GM12891 (cell line): ENCODE measurements at places on chromosomes 7 and 10.

DNA sequence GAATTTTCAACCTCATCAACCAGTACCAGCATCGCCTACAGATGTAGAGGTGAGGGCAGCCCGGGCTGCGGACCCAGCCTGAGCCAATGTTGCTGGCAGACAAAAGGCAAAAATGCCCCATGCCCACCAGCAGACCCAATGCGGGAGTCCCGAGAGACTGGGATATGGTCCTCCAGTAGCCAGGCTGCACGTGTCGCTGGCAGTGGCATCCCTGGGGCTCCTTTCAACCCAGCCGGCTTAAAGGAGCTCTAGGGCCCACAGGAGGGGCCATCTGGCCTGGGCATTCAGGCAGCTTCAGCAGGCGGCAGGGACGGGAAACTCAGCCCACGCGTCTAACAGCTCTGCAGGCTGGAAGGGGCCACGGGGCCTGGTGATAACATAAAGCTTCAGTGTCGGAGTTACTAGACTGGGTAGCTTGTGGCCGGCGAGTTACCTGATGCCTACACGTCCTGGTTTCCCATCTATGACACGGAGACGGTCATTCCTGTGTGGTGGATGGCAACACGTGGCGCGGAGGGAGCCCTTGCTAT is 70.7 kb downstream of the PROSER2 start:
- no peak for DNase-seq

- peak; percentile 14 for DNase-seq
Measured at GRCh38 chr7:142496545-142496991, 238.7 kb upstream of the PRSS58 start.

GRCh38 chr10:128549101-128549608 is 422.9 kb upstream of the MKI67 start:
- no peak for DNase-seq

GRCh38 chr10:89600041-89600440 is 45.0 kb downstream of the PANK1 start:
- DNase-seq: no peak

DNA sequence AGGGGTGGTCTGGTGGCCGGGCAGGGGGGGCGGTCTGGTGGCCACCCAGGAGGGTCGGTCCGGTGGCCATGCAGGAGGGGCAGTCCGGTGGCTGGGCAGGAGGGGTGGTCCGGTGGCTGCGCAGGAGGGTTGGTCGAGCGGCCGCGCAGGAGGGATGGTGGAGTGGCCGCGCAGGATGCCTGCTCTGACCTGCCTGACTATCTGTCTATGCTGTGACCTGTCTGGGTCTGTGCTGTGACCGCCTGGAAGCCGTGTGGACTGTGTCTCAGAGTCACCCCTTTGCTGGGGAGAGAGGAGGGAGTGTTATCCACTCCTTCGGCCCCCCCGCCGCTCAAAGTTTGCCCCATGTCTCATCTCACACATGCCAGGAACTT is 113.2 kb downstream of the ACTR3B start:
- no peak for DNase-seq

DNA sequence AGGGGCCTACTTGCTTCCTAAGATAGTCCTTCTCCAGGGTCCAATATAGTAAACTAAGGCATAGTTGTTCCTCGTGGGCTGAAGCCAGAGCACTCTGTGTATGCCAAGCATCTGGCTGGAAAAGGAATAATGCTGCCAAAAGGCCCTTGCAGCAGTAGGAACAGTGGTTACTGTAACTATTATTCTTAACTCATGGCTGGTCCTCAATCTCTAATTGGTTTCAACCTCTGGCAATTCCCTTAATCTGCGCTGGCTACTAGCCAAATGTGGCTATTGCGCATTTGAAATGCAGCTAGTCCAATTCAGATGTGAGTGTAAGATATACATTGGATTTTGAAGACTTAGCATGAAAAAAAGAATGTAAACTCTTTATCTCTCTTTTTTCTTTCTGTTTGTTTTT is 27.8 kb upstream of the LBX1 start:
- no peak for DNase-seq

DNA sequence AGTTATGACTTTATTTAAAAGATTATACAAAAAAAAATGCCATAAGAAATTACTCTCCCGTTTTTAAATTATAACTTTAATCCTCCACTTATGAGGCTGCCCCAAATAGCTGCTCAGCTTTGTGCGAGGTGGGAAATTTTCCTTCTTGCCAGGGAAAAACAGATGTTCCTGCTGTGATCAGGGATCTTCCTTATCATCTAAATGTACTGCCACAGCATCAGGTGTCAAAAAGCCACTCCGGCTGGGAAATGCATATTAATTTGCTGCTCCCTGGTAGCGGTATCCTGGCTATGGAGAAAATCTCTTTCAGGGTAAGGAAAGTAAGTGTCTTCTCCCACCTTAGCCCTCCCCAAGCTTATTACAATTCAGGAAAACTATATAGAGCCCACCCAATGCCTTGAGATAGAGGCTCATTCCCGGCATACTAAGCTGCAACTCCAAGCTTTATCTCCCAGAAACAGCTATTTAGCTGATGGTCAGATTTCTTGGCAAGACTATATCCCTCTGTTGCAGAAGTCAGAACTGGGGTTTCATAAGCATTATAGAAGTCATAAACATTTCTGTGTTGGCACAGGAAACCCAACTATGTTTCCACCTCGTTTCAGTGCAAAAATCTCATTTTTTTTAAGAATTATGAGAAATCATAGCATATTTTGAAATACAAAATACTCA is 360.4 kb downstream of the PARD3 start:
- DNase-seq: no peak

DNA sequence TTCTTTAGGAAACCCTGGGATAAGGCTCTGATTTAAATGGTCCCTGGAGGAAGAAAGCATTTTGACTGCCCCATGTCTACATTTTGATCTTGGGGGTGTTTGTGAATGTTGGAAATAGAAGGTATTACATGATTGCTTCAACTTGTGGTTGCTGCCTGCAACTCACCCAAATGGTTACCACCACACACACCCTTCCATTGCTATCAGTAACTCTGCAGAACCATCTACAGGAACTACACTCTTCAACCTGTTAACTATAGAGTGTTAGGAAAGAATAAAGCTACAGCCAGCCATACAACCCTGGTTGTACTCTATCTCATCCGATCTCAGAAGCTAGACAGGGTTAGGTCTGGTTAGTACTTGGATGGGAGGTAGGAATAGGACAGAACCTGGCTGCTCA is 71.2 kb downstream of the APBB1IP start:
- no peak for DNase-seq

- no peak for DNase-seq
Measured at GRCh38 chr10:118792526-118792925, 37.8 kb upstream of the CACUL1 start.

GRCh38 chr10:31782701-31783100 is 145.9 kb downstream of the ARHGAP12 start:
- DNase-seq: no peak

DNA sequence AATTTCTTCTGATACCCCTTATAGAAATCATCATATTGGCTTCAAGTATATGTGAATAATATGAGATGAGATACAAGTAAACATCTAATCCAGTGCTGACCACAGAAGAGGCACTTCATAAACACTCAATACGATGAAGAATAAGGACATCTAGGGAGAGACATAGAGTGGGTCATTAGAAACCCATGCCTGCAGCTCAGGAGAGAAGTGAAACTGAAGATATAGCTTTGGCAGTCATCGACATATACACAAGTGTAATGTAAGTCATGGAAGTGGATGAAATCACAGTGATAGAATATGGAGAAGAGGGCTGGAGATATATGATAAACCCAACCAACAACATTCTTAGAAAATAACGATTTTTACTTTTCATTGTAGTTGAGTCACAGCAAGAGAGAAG is 665.0 kb downstream of the PARD3 start:
- DNase-seq: no peak

- DNase-seq: no peak
Measured at GRCh38 chr7:131413711-131414110, 86.0 kb downstream of the MKLN1 start.

DNA sequence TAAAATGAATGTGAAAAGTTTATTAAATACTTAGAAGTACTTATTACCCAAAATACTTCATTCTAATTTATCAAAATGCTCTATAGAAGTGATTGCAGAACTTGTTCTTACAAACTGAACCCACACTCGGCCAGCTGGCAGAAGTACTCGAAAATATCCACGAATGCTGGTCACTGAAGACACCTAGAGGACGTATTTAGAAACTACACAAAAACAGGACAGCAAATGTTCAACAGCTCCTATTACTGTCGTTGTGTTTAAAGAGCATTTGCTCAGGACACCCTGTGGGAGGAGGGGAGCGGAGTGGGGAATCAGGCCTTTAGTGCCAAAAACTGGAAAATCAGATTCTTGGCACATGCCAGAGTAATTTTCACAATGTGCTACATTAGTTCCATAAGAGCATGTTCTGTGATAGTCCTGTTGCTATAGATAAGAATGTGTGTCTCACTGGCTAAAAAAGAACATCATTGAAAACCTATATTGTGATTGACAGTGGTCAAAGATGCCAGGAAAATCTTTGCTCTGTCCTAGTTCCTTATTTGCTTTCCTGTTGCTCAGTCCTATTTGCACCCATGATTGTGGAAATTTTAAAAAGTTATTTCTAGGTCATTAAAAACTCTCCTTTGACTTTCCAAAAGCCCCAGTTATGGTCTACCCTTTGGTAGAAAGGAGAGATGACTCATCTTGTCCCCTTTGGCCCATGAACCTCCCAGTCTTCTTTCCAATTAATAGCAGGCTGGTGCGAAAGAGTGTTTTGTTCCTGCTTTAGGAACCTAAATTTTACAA is 49.0 kb upstream of the NRBF2 start:
- DNase-seq: peak; percentile 17

DNA sequence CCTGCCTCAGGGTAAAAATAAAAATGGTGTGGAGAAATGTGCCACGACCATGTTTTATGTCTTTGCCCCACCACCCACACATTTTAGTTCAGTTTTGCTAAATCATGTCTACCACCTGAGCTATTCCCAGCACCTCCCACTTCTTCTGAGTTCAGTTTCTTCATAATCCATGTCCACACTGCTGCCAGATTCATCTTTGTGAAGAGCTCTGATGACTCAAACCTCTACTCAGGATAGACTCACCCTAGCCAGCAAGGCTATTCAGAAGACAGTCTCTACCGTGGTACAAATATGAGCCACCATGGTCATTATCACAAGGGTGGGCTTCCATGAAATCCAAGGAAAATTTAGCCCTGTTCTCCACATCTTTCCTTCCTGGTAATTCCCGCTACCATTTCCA is 231.1 kb upstream of the PRKCQ start:
- no peak for DNase-seq

DNA sequence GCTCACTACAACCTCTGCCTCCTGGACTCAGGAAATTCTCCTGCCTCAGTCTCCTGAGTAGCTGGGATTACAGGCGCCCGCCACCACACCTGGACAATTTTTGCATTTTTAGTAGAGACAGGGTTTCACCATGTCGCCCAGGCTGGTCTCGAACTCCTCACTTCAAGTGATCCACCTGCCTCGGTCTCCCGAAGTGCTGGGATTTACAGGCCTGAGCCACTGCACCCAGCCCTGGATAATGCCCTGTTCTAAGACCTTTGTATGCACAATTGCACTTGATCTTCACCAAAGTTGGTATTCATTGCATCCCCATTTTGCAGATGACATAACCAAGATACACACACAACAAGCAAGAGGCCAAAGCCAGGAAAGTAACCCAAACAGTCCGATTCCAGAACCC is 97.7 kb upstream of the CARD11 start:
- no peak for DNase-seq

GRCh38 chr7:4273566-4274230 is 408.4 kb upstream of the FOXK1 start:
- no peak for DNase-seq

GRCh38 chr10:210297-210696 is 75.0 kb downstream of the ZMYND11 start:
- no peak for DNase-seq

DNA sequence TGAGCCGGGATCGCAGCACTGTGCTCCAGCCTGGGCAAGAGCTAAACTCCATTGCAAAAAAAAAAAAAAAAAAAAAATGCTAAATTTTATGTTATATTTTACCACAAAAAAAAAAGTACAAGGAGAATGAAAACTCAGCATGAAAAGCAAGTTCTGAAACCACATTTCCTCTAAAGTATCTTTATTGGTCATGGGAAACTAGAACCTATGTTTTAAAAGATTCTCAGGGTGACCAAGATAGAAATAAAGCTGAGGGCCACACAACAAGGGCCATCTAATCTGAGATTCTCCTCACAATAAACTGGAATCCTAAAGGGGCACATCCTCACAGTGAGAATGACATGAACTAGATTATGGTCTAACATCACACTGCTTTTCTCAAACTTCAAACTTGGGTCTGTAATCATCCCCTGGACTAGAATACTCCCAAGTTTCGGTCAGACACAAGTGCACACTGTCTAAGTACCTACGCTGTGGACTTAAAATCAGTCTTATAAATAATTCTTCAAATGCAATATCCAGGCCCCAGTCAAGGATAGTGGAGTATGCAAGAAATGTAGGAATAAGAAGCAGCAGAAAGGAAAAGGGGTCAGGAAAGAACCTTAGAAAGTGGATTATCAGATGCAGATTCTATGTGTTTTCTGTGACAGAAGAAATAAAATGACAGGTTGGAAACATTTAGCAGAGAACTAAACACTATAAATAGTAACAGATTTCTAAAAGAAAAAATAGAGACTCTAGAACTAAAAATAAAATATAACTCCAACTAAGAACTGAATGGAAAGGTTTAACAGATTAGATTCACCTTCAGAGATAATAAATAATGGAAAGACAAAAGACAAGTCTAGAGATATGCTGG is 49.9 kb downstream of the COA1 start:
- no peak for DNase-seq

DNA sequence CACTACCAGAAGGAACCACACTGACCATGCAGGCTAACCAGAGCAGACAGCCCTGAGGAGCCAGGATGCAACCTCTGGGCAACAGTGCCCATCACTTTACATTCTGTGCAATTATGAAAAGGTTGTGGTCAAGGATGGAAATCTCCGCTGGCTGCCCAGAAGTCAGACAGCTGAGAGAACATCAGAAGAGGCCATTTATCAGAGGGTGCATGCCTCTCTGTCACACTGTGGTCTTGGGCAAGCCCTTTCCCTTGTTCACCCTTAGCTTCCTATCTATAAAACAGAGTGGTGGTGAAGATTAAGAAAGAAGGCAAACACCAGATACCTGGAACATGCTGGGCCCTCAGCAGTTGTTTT is 120.7 kb upstream of the GDF10 start:
- DNase-seq: no peak

DNA sequence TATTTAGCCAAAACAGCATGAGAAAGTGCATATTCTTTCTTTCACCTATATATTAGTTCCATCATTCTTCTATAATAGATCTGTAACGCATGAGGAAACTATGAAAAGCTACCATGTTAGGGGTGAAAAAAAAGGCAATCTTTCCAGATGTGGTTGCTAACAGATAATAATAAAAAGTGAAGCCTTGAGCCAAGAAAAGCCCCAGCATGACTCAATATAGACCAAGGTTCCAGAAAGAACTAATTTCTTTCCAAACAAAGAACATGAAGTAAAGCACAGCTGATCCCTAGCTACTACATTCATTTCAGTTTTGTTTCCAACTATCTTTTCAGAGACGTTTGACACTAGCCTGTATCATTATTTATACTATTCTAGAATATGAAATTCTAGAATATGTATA is 16.4 kb downstream of the ARL4A start:
- no peak for DNase-seq

GRCh38 chr7:36272211-36272566 is 117.5 kb upstream of the ANLN start:
- no peak for DNase-seq

GRCh38 chr10:112375721-112376395 is 1.9 kb downstream of the ACSL5 start:
- DNase-seq: peak; percentile 70
